ENCODE measurements at places on chromosomes 5 and 9.

DNA sequence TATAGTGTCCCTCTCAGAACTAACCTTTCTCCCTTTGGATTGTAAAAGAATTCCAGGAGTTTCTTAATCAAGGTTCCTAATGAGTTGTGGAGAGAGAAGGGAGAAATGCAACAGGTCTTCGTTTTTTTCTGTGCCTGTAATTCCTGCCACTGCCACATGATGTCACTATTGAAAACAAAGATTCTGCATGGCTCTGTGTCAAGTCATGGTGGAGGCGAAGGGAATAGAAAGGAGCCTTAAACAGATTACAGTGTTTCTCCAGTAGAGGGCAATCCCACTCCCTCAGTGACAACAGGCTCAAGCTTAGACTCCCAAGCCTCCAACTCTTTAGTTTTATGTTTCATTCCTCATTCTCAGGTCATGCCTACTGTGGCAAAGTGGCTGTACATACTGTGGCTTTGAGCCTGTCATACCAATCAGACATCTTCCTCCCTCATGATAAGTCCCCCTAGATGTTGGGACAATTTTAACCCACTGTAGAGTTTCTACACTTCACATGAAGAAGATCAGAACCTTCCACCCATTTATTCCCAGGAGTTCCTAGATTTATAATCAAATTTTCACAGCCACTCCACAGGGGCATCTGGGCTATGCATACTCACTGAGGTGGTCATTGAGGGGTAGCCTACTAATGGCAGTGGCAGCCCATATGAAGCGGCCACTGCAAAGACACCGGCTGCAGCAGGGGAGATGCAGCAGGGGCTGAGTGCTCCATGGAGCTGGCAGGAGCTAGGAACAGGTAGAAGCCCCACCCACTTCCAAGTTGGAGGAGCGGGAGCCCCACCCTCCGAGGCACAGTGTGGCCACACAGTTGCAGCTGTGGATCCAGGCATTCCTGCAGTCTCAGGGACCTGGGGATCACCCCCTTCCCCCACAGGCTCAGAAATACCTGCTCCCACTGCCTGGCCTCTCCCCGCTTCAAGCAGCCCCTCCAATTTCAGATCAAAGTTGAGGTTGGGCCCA lies 97.4 kb upstream of the TRIM32 start:
- DNase-seq, result no peak

DNA sequence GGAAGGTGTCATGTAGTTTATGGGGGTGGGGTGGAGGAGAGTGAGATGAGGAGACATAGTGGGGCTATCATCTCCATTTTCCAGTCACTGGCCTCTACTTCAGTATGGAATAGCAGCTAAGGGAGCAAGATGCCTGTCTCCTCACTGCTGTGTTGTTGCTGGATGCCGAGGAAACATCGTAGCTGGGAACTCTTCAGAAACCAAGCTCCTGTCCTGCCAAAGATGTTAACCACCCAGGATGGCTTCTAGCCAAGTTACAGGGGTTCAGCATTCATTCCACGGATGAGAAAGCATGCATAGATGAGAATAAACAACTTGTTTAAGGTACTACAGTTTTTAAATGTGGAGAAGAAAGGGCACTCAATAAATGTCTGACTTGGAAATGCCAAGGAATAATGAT lies 226.5 kb downstream of the ASTN2 start:
- no peak for DNase-seq

DNA sequence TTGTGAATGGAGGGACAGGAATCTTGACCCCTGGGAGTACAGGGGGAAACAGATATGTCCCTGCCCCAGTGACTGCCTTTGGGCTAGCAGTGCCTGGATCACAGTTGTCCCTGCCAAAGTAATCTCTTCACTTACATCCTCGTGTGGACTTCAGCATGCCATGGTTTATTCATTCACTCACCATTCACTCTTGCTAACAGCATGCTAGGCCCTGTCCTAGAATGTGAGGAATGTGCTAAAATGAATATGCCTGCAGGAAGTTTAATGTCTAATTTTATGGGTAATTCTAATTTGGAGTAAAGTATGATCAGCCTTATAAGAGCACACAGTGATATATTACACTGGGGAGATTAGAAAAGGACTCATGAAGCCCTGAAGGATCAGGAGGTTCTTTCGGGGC lies 63.0 kb downstream of the FAT2 start:
- no peak for DNase-seq

GRCh38 chr5:99119326-99119725 lies 190.5 kb upstream of the CHD1 start:
- DNase-seq, result no peak

- DNase-seq, result no peak
These were observed 12.1 kb downstream of the PDCL start for GRCh38 chr9:122816163-122816867.

DNA sequence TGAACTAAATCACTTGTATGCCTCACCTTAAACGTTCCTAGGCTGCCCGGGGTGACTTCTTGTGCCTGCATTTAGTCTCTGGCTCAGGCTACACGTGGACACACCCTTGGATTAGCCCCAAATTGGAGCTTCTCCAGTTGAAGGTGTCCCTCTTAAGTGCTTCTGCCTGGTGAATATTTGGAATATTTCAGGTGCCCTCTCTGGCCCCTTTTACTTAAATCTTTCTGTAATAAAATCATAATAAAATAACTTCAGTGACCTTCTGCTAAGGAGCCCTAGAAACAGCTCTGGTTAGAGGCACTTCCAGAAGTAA lies 74.3 kb upstream of the KLF9 start:
- DNase-seq, result no peak

- DNase-seq, result no peak
These were observed 18.8 kb downstream of the BRD8 start for GRCh38 chr5:138159666-138160065.

DNA sequence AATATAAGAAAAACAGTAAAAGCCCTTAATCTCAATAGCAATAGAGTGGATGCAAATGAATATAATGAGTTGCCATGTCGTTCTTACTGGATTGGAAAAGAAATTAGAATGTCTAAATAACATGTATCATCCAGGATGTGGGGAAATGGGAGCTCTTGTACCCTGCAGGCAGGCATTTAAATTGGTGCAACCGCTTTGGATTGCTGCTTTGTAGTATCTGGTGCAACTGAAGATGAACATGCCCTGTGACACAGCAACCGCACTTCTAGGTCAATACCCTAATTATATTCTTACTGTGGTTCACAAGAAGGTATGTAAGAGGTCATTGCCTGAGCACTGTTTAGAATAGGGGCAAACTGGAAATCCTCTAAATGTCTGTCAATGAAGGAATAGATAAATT lies 18.9 kb downstream of the MRPS30 start:
- DNase-seq, result no peak

- no peak for DNase-seq
These were observed 872 bp downstream of the ZNF618 start for GRCh38 chr9:113876993-113877368.
